Naive thymus-derived CD8-positive, alpha-beta T cell (primary cell): ENCODE measurements at places on chromosomes 5 and 9.

DNA sequence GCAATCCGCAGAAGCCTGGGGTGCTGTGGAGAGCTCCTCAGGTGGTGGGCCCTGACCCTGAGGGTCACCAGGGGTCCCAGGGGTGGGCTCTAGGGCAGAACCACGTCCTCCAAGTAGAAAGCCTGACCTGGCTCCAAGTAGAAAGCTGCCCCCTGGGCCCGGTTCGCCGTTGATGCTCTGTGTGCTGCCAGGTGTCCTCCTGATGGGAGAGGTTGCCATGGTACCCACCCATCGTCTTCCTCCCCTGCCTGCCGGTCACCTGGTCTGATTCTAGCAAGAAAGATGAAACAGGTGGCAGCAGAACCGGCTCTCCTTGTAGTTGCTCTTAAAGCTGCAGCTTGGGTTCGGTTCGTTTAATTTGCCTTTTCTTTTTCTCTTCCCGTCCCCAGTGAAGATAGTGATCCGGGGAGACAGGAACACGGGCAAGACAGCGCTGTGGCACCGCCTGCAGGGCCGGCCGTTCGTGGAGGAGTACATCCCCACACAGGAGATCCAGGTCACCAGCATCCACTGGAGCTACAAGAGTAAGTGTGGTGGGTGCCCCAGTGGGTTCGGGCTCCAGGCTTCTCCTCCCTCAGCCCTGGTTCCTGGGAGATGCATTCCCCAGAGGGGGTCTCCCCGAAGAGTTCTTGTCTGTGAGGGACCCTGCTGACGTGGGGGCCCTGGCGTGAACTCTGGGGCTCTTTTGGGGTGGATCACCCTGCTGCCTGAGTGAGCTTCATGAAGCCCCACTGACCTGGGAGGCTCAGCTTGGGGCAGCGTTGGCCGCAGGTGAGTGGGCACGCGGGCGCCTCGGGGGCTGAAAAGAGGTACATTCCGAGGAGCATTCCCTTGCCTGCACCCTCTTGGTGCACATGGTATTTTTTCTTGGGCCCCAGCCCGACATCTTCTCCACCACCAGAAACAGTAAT lies 15.6 kb downstream of the RABL6 start:
- no peaks in the 10 kb centered on the region for H3K27me3 ChIP-seq
- no peak for DNase-seq
- no peak overlapping the region for H3K27ac ChIP-seq
- no peaks in the 10 kb centered on the region for H3K36me3 ChIP-seq
- no peak overlapping the region for H3K4me3 ChIP-seq

DNA sequence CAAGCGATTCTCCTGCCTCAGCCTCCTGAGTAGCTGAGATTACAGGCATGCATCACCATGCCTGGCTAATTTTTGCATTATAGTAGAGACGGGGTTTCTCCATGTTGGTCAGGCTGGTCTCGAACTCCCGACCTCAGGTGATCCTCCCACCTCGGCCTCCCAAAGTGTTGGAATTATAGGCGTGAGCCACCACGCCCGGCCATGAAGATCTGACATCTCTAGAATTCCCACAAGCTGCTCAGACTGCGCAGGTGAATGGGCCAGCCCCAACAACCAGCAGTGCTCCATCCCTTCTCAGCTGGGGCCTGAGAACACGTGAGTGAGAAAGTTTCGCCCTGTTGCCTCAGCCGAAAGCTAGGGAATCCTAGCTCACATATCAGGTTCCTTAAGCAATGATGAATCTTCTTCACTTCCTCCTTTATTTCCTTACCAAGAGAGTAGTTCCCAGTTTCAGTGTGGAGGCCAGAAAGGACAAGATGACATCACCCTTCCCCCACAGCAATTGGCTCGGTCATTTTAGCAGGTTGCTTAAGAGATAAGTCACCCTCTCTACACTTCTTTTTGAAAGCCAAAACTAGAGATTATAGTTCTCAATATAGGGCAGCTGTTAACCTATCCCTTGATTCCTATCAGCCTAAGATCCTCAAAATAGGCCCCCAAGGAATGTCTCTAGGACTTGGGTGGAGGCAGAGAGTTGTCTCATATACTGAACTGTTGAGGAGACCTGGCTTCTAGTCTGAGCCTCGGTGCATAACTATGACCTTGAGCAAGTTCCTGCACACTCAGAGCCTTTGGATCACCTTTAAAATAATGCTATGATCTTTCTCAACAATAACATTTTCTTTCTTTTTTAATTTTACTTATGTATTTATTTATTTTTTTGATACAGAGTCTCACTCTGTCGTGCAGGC lies 23.9 kb upstream of the PPP2CA start:
- no peak for DNase-seq
- no peak overlapping the region for H3K4me3 ChIP-seq
- H3K36me3 ChIP-seq: no peaks in the 10 kb centered on the region
- H3K27me3 ChIP-seq: peaks cover 5% of the 10 kb centered on the region
- no peak overlapping the region for H3K27ac ChIP-seq

DNA sequence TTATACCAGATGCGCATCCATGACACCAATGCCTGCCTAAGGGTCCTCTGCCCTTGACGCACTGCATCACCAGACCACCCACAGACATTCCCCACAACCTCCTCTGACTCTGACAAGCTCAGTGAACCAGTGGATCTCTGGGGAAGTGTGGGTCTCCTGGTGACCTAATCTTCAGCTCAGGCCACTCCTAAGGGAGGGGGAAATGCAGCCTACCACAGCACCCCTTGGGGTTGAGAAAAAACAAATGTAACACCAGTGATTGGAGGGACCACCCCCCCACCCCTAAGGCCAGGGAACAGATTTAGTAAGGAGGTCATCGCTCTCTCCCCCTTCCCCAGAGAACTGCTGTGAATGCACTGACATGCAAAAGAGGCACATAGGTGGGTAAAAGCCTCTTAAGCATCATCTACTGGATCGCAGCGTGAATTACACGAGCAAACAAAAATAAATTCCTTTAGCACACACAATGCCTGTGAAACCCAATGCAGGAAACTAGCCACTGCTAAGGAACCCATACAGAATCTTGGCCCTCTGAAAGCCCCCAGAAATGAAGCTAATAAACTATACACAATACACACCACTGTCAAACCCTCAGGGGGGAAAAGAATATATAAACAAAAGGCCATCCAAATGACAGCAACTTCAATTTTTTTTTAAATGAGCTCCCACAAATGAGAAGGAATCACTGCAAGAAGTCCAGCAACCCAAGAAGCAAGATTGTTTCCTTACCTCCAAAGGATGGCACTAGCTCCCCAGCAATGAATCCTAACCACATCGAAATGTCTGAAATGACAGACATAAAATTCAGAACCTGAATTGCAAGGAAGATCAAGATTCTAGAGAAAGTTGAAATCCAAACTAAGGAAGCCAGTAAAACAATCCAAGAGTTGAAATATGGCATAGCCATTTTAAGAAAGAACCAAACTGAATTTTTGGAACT lies 513.7 kb upstream of the PTGER4 start:
- no peaks in the 10 kb centered on the region for H3K27me3 ChIP-seq
- no peak overlapping the region for H3K4me3 ChIP-seq
- peak; percentile 2 for DNase-seq
- no peaks in the 10 kb centered on the region for H3K36me3 ChIP-seq
- no peaks in the 10 kb centered on the region for H3K4me1 ChIP-seq

DNA sequence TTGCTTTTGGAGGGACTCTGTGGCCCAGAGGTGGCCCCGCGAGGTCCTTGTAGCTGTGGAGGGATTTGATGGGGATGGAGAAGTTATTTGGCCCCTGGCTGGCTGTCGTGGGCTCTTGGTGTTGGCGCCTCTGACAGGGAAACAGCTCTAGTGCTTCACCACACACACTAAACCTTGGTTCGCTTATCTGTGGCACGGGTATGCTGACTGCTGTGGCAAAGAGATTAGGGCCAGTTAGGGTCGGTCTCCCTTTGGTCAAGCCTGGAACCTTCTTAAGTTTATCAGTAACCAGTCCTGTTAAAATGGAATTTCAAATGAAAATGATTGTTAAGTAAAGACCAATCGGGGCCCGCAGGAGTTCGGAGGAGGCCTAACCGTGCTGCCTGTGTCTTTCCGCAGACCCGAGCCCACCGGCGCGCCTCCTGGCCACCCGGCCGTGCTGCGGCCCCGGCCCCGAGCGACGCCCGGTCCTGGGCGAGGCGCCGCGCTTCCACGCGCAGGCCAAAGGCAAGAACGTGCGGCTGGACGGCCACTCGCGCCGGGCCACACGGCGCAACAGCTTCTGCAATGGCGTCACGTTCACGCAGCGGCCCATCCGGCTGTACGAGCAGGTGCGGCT lies 28.4 kb downstream of the NEURL1B start:
- no peaks in the 10 kb centered on the region for H3K4me1 ChIP-seq
- no peak overlapping the region for H3K4me3 ChIP-seq
- H3K27me3 ChIP-seq: no peaks in the 10 kb centered on the region
- no peak overlapping the region for H3K27ac ChIP-seq

- DNase-seq: no peak
- H3K27me3 ChIP-seq: no peaks in the 10 kb centered on the region
- no peaks in the 10 kb centered on the region for H3K36me3 ChIP-seq
- H3K27ac ChIP-seq: no peak overlapping the region
- no peaks in the 10 kb centered on the region for H3K4me1 ChIP-seq
These were observed 255.5 kb upstream of the SEMA6A start for GRCh38 chr5:116830079-116830478.

- no peaks in the 10 kb centered on the region for H3K27me3 ChIP-seq
- no peaks in the 10 kb centered on the region for H3K4me1 ChIP-seq
- no peaks in the 10 kb centered on the region for H3K36me3 ChIP-seq
- H3K4me3 ChIP-seq: no peak overlapping the region
- H3K27ac ChIP-seq: no peak overlapping the region
- no peak for DNase-seq
These were observed 608.9 kb downstream of the IRX1 start for GRCh38 chr5:4204276-4205141.

DNA sequence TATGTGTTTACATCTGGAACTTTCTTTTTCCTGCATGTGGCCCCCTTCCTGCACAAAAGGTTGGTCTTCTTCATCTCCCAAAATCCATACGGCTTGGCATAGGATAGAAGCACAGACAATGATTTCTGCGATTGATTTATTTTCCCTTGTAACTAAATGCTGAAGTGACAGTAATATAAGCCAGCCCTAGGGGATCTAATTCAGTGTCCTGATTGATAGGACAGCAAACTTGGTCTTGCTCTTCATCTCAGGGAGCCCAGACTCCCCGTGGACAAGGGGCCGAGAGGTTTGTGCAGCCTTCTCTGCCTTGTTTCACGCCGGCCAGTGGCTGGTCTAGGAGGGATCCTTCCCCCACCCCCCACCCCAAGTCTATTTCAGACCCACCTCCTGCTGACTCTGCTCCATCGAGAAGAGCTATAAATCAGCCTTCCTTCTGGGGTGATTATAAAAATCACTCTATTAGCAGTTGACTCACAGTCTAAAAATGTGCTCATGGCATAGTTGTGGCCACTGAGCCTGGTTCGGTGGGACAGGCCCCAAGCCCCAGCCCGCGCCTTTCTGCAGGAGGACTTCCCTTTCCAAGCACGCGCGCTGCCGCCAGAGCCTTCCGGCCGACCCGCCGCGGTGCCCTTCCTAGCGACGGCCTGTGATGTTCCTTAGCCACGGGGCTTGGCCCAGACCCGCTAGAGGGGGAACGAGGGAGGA lies 89.8 kb upstream of the COL5A1 start:
- no peak overlapping the region for H3K27ac ChIP-seq
- H3K36me3 ChIP-seq: peaks cover 6% of the 10 kb centered on the region
- H3K4me1 ChIP-seq: no peaks in the 10 kb centered on the region
- peaks cover 3% of the 10 kb centered on the region for H3K27me3 ChIP-seq
- no peak overlapping the region for H3K4me3 ChIP-seq

- no peak overlapping the region for H3K4me3 ChIP-seq
- no peak overlapping the region for H3K27ac ChIP-seq
- peaks cover 4% of the 10 kb centered on the region for H3K27me3 ChIP-seq
- peaks cover 9% of the 10 kb centered on the region for H3K4me1 ChIP-seq
These were observed 19.3 kb upstream of the RAPGEF1 start for GRCh38 chr9:131759017-131759647.

DNA sequence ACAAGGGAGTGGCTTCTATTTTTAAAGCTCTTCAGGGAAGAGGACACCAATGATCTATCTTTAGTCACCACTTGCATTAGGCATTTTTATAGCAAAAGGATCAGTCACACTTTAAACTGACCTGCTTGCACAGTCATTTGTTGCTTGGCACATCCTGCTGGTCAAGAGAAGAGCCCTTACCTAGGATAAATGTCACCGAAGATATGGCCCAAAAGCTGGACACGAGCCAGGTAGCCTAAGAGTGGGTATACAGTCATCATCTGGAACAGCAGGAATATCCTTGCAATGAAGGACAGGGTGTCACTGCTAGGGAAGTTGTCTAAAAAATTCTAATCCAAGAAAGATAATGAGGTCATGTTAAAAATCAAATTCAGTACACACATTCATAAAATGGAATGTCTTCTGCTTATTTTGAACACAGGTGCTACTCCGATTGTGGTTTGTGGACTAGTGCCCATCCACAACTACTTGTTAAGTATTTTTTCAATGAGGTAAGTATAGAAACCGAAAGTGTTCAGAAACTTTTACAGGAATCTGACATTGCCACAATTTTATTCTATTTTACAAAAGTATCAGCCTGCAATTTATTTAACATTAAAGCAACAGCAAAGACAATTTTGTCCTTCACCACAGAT lies 78.4 kb downstream of the SLC38A9 start:
- H3K4me1 ChIP-seq: peaks cover 9% of the 10 kb centered on the region
- DNase-seq: no peak
- H3K4me3 ChIP-seq: peak overlapping the region; percentile 67
- H3K36me3 ChIP-seq: peaks cover 20% of the 10 kb centered on the region
- peak overlapping the region; percentile 43 for H3K27ac ChIP-seq
- no peaks in the 10 kb centered on the region for H3K27me3 ChIP-seq

- H3K4me1 ChIP-seq: no peaks in the 10 kb centered on the region
- H3K27ac ChIP-seq: no peak overlapping the region
- no peak for DNase-seq
- H3K27me3 ChIP-seq: peaks cover 6% of the 10 kb centered on the region
These were observed 28.7 kb downstream of the TAF1L start for GRCh38 chr9:32606811-32607210.

- H3K27me3 ChIP-seq: no peaks in the 10 kb centered on the region
- no peak overlapping the region for H3K4me3 ChIP-seq
- H3K4me1 ChIP-seq: no peaks in the 10 kb centered on the region
- no peaks in the 10 kb centered on the region for H3K36me3 ChIP-seq
These were observed 94.4 kb downstream of the PDZD2 start for GRCh38 chr5:31733371-31733770.

GRCh38 chr5:22258139-22258538 lies 595.0 kb downstream of the CDH12 start:
- H3K4me3 ChIP-seq: no peak overlapping the region
- no peaks in the 10 kb centered on the region for H3K36me3 ChIP-seq
- no peaks in the 10 kb centered on the region for H3K27me3 ChIP-seq
- DNase-seq: no peak
- H3K4me1 ChIP-seq: no peaks in the 10 kb centered on the region

- H3K27ac ChIP-seq: no peak overlapping the region
- DNase-seq: no peak
- no peaks in the 10 kb centered on the region for H3K4me1 ChIP-seq
- H3K4me3 ChIP-seq: no peak overlapping the region
- H3K27me3 ChIP-seq: no peaks in the 10 kb centered on the region
These were observed 23.4 kb upstream of the CORO2A start for GRCh38 chr9:98215821-98216220.

GRCh38 chr5:168123631-168124528 lies 167.6 kb upstream of the WWC1 start:
- no peaks in the 10 kb centered on the region for H3K4me1 ChIP-seq
- H3K36me3 ChIP-seq: no peaks in the 10 kb centered on the region
- no peak for DNase-seq
- H3K27ac ChIP-seq: no peak overlapping the region
- H3K4me3 ChIP-seq: no peak overlapping the region

- H3K4me1 ChIP-seq: no peaks in the 10 kb centered on the region
- no peaks in the 10 kb centered on the region for H3K27me3 ChIP-seq
- no peak overlapping the region for H3K4me3 ChIP-seq
These were observed 66.3 kb upstream of the SPINK5 start for GRCh38 chr5:147997486-147997885.
